ENCODE measurements at places on chromosomes 2 and 18. TPM values are rescaled to one million over a fixed set of nuclear protein-coding genes. Genes with fewer than 3 reads are reported as not detected.
A peak's percentile ranks its signal among the peaks of the same experiment; 100 is the strongest.

DNA sequence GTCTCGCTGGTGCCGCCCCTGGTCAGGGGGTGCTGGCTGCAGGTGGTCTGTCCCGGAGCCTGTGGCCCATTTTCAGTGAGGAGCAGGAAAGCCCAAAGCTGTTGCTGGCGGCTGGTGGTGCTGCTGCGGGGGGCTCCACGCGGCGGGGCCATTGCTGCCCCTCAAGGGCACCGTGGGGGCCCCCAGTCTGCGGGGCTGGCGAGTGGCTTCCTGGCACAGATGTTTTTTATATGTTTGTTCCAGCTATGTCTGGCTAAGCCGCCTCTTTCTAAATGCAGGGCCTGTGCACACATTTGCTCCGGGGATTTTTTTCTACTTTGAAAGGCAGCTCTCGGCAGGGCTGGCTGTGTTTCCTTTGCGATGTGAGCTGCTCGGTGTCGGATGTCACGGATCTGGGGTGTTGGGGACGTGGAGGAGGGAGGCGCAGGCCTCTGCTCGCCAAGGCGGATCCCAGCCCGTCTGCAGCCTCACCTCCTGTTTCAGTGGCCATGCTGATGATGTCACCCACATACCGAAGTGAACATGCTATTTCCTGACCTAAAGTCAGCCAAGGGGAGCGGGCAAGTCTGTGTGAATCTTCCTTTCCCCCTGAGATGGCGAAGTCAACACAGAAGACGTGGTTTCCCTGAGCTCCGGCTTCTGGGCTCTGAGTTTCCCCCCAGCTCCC lies 112.0 kb upstream of the CTDP1 start:
- peak; percentile 95 for DNase-seq

The SLC23A3 gene
- total RNA-seq, result 2.4 TPM

The NGEF gene
- total RNA-seq, result not detected

- DNase-seq, result no peak
Measured at GRCh38 chr18:61896757-61897156, 4.0 kb upstream of the RNF152 start.

DNA sequence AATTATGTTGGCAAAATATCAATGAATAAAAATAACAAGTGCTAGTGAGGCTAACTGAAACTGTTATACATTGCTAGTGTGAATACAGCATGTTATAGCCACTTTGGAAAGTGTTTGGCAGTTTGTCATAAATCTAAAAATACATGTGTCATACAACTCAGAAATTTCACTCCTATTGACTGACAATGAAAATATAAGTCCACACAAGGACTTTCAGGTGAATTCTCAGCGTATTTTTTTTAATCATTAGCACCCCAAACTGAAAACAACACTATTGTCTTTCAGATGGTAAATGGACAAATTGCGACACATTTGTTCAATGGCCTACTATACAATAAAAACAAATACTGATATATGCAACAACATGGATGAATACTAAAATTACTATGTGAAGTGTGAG lies 884.8 kb downstream of the TRIB2 start:
- no peak for DNase-seq

DNA sequence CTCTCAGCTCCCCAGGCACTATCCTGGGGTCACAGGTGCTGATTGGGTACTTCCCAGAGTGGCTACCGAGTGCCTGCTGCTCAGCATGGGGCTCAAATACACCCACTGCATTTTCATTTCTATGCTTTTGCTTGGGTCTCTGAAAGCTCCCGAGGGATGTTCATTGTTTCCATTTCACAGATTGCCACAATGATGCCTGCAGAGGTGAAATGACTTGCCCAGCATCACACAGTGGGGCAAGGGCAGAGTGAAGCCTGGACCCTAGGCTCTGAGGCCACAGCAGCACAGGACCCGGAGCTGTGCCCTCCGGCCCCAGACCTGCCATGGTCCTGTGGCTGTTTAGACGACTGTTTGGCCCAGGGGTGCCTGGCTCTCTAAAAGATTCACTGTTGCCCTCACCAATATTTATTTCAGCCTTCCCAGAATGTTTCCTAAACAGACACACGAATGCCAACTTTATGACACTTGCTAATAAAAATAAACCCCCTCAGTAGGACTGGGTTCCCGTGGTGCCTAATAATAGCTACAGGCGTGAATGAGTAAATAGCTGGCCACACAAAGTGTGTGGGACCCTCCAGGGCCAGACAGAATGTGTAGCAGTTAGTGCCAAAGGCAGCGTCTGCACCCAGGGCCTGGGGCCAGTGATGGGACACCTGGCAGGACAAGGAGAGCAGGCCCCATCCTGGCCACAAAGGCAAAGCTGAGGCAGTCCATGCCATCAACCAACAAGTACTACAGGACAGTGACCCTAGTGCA lies 11.5 kb upstream of the ST8SIA5 start:
- no peak for DNase-seq

DNA sequence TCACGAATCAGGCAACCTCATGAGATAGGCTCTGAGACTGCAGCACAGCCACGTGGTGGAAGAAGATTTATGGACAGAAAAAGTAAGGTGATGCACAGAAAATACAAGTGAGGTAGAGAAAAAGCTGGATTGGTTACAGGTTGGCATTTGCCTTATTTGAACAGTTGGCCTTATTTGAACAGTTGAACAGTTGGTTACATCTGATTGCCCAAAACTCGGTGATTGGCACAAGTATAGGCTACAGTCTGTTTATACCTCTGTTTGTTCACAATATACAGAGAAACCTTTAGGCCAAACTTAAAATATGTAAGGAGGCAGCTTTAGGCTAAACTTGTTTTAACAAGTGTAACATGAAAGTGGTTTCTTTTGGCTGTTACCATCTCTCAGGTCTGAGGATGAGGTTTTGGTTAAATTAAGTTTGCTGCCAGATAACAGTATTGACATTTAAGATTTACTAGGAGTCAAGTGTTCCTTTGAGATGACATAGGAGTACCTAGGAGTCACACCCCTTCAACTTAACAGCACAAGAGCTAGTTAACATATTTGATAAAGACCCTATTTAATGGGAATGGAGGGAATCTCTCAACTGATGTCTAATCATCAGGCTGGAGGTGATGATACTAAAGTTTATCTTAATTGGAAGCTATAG lies 16.5 kb upstream of the GPR155 start:
- no peak for DNase-seq

DNA sequence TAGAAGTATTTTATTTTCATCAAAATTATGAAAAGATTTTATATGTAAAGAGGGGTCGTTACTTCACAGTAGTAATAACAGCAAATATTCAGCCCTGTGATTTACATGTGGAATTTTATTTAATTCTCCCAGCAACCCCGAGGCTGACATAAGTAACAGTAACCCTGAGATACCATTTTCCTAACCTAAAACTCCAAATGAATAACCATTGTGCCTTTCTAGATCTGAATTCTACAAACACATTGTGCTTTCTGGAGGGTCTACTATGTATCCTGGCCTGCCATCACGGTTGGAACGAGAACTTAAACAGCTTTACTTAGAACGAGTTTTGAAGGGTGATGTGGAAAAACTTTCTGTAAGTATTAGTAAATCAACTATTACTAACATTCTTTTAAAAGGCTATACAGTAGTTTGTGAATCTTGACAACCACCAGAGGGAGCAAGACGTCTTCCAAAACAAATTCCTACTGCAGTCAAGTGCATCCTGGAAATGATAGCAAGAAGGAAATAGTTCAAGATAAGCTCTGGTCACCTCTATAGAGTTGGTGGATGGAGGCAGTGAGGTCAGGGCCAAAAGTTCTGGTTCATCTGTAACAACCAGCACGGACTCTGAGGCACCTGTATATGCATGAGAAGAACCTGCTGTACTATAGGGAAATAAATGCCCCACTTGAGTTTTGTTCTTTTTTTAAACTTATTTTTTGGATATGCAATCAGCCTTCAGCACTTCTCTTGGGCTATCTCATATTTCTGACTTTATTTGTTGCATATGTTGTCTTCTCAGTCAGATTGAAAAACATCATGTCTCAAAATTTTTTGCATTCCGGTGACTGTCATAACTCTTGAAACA lies 37.4 kb downstream of the ACTR2 start:
- no peak for DNase-seq

DNA sequence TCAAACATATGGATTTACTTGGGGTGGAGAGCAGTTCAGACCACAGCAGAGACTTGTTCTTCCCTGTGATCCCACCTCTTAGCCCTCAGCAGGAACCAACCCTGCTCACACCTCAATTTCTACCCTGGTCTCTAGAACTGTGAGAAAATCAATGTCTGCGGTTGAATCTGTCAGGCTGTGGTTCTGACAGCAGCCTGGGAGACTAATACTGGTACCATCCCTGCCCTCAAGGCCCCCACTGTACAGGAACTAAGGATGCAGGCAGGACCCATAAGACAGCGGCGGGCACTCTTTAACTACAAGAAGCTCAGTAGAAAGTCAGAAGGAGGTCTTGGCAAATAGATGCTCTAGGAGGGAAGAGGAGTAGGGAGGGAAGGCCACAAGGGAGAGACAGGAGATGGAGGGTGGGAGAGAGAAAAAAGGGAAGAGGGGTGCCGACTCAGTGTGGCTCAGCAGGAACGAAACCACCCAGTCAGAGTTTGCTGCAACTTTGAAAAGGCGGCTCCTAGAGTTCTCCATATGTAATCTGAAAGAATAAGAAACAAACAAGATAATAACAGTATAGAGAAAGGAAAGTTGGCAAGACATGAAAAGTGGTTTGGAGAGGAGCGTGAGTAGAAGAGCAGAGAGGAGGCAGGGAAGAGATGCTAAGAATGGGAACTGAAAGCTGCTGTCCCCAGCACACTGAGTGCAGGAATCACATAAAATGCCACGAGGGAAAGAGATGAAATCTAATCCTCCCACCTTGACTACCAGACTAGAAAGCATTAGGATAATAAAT lies 323.9 kb upstream of the ID2 start:
- DNase-seq, result no peak

GRCh38 chr18:44778788-44779187 lies 98.1 kb downstream of the SETBP1 start:
- DNase-seq, result no peak

- no peak for DNase-seq
Measured at GRCh38 chr2:119691189-119691588, 12.2 kb downstream of the TMEM177 start.

The UNC50 gene
- 41.8 TPM for total RNA-seq

DNA sequence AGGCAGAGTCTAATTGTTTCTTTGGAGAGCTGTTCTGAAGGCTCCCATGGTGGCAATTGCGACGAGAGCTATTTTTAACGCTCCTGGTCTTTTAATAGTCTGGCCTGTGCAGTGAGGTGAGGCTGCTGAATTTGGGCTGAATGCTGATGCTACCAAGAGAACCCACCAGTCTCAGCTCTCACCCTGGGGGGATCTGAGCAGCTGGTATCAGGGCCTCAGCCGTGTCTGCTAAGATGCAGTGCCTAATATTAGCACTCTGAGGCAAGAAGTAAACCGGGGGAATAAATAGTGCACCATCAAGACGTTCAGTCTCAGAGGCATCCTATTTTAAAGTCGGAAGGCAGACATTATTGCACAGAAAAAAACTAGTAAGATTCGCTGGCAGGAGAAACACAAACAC lies 214.8 kb upstream of the PID1 start:
- DNase-seq, result no peak

GRCh38 chr2:157441072-157441454 lies 2.8 kb downstream of the CYTIP start:
- no peak for DNase-seq

The KCNG2 gene
- total RNA-seq, result not detected

The PIGN gene
- 27.3 TPM for total RNA-seq

DNA sequence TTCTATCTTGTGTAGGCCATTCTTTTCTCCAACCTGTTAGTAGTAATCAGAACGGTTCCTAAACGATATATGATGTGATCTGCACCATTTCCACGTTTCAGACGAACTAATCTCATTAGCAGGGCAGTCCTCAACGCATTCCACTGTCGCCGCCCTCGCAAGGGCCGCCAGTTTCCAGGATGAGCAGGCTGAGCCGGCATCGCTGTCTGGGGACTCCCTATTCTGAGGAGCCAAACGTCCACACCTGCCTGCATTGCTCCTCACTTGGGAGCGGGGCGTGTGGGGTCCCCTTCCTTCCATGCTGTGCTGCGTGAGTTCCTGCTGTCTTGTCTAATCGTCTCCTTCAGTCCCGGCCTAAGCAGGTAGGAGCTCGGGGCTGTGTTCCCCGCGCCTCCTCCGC lies 76.6 kb downstream of the PSMG2 start:
- no peak for DNase-seq

The FAM237A gene
- not detected for total RNA-seq

The DBI gene
- total RNA-seq, result 73.8 TPM

- DNase-seq, result no peak
Measured at GRCh38 chr2:181859123-181859522, 32.4 kb upstream of the ITPRID2 start.

GRCh38 chr2:188811522-188811921 lies 162.7 kb upstream of the COL3A1 start:
- no peak for DNase-seq

The LOXHD1 gene
- not detected for total RNA-seq

DNA sequence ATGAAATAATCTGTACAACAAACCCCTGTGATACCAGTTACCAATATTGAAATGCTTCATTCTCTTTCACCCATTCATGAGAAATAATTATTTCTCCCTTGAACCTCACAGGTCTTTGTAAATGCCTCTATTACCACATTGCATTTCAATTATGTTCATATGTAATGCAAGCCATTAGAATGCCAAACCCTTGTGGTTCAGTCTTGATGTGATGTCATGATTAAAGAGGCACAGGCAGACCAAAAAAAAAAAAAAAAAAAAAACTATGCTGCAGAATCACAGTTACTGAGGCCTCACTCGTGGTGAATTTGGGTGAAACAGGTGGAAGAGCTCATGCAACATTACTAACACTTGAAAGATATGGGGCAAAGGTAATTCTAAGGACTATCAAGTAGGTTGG lies 9.4 kb upstream of the EPG5 start:
- no peak for DNase-seq

GRCh38 chr2:233501198-233502076 lies 65.1 kb downstream of the USP40 start:
- no peak for DNase-seq

DNA sequence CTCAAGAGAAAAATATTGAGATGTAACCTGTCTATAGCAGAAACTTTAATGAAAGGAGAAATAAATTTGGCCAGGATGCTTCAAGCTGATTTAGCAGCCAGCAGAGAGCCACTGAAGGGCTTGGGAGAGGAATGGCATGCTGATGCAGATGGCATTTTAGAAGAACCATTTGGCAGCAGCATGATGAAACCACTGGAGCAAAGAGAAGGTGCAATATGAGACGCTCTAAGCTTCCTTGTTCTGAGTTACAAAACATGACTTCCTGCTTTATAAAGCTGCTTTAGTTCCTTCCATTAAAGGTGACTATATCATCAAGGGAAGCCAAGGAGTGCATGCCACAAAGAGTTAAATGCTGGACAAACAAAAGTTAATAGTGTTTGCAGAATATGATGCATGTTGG lies 189.7 kb downstream of the PID1 start:
- no peak for DNase-seq

- no peak for DNase-seq
Measured at GRCh38 chr2:162992828-162993227, 154.3 kb upstream of the KCNH7 start.

Measured in chondrocyte (in vitro differentiated cells).